ENCODE measurements at places on chromosomes 2 and 18.
A peak's percentile ranks its signal among the peaks of the same experiment; 100 is the strongest.

GRCh38 chr2:77629539-77629938 lies 107.4 kb upstream of the LRRTM4 start:
- no peaks in the 10 kb centered on the region for H3K36me3 ChIP-seq
- no peaks in the 10 kb centered on the region for H3K4me1 ChIP-seq
- no peaks in the 10 kb centered on the region for H3K27me3 ChIP-seq
- no peak for ATAC-seq

GRCh38 chr2:54604871-54605270 lies 118.6 kb upstream of the EML6 start:
- H3K4me1 ChIP-seq = peaks cover 66% of the 10 kb centered on the region
- H3K27me3 ChIP-seq = no peaks in the 10 kb centered on the region
- peak overlapping the region; percentile 41 for H3K27ac ChIP-seq
- ATAC-seq = no peak
- H3K4me3 ChIP-seq = peak overlapping the region; percentile 52

DNA sequence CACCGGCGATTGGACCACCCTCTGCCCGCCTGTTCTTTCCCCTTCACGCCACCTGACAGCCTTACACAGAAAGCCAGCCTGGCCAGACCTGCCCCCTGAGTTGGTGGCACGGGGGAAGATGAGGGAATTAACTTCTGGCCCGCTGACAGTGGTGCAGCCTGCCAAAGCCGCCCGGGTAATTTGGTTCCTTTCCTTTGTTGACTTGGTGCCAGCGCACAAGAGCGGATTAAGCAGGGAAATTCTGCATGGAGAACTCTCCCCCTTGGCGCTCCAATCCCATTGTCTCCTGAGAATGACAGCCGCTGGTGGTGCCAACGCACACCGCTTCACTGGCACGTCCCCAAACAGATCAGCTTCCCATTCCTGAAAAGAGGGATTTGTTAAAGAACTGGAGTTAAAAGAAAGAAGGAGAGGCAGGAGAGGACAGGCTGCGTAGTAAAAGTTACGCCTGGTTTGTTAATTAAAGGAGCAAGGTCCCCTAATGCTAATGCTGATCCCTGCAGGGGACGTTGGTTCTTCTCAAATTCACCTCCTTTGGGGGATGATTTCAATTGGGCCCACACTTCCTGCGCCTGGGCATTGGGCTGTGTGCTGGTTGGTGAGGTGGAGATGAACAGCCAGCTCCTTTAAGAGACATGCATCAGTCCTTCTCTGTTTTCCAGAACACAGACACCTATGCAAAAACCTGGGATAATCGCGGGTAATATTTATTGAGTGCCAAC lies 286.8 kb downstream of the MYCN start:
- H3K27ac ChIP-seq = no peak overlapping the region
- no peak overlapping the region for H3K4me3 ChIP-seq
- H3K27me3 ChIP-seq = peaks cover 1% of the 10 kb centered on the region
- no peaks in the 10 kb centered on the region for H3K36me3 ChIP-seq
- no peaks in the 10 kb centered on the region for H3K4me1 ChIP-seq

DNA sequence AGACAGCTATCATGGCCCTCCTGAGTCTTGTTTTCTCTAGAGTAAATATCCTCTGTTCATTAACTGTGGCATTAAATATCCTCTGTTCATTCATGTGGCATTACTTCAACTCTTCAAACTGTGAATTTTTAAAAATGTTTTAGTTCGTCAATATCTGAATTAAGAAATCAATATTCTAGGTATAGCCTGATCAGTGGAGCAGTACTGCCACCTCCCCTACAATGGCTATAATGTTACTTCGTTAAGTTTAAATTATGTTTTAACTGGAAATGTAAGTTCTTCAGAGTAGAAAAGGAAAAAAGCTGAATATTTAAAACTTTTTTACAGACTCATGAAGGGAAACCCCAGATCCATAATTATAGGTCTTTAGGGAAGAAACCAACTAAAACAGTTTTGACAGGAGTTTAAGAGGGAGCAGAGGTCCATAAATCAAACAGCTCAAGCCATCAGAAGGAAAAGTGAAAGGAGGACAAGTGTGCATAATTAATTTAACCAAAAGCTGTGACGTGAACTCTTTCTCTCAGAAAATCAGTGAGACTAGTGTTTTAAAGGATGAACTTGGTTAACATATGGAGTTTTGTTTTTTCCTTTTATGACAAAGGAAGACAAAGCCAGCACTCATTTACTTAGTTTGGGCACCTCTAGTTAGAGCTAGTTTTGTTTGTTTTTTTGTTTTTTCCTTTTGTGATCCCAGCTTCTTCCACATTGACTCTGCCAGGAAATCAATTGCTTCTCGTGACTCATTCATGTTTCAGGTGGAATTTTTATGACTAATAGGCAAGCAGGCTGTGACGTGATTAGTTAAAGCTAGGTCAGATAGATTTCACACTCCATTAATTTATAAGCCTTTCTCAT lies 44.9 kb downstream of the RBBP8 start:
- H3K4me1 ChIP-seq = peaks cover 13% of the 10 kb centered on the region
- H3K27ac ChIP-seq = peak overlapping the region; percentile 93
- ATAC-seq = peak; percentile 91
- H3K4me3 ChIP-seq = peak overlapping the region; percentile 73
- peaks cover 67% of the 10 kb centered on the region for H3K36me3 ChIP-seq
- no peaks in the 10 kb centered on the region for H3K27me3 ChIP-seq

DNA sequence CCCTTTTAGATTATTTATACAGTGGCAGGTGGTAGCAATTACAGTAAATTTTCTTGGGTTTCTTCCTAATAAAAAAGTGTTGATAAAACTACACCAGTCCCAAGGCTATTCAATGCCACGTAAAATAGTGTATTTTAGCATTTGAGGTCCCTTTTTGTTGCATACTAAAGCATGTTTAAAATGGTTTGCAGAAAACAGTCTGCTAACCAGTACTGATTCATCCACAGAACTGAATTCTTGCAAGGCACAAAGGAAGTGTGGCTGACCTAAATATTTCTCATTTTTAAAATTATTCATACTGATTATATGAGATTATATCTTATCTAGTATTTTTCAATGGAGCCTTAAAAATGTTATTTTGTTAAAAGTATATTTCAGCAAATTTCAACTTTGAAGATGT lies 98.1 kb downstream of the SMAD2 start:
- no peak overlapping the region for H3K4me3 ChIP-seq
- H3K4me1 ChIP-seq = peaks cover 4% of the 10 kb centered on the region
- peak overlapping the region; percentile 69 for H3K27ac ChIP-seq
- peaks cover 84% of the 10 kb centered on the region for H3K36me3 ChIP-seq
- no peak for ATAC-seq

DNA sequence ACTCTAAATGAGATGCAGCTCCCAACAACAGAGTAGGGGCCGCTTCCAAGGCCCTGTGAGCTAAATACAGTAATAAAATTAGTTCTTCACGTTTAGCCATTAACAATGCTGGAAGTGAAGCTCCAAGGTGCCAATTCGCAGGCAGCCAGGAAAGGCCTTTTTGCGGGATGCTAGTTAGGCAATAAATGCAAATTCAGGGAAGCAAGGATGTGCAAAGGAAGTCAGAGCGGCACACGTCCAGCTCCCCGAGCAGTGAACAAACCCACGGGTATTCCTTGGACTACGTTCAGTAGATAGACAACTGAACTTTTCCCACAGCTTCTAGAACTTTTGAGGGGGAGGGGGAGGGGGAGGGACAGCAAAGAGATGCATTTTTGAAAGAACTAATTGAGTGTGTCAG lies 6.9 kb downstream of the ZNF516 start:
- no peak overlapping the region for H3K4me3 ChIP-seq
- H3K4me1 ChIP-seq = peaks cover 16% of the 10 kb centered on the region

- peak overlapping the region; percentile 49 for H3K27ac ChIP-seq
- H3K27me3 ChIP-seq = no peaks in the 10 kb centered on the region
- no peak for ATAC-seq
- no peaks in the 10 kb centered on the region for H3K36me3 ChIP-seq
Measured at GRCh38 chr2:158501301-158501700, 44.5 kb downstream of the PKP4 start.

GRCh38 chr2:128455721-128456050 lies 137.0 kb upstream of the HS6ST1 start:
- H3K36me3 ChIP-seq = no peaks in the 10 kb centered on the region
- H3K27me3 ChIP-seq = peaks cover 15% of the 10 kb centered on the region
- no peak overlapping the region for H3K4me3 ChIP-seq

- H3K4me1 ChIP-seq = peaks cover 12% of the 10 kb centered on the region
- H3K4me3 ChIP-seq = no peak overlapping the region
- H3K36me3 ChIP-seq = no peaks in the 10 kb centered on the region
- H3K27ac ChIP-seq = no peak overlapping the region
Measured at GRCh38 chr2:111665551-111666116, 218.4 kb downstream of the ANAPC1 start.

GRCh38 chr2:97831121-97831520 lies 117.7 kb downstream of the ZAP70 start:
- H3K27ac ChIP-seq = no peak overlapping the region
- H3K27me3 ChIP-seq = no peaks in the 10 kb centered on the region
- H3K4me3 ChIP-seq = no peak overlapping the region
- peaks cover 5% of the 10 kb centered on the region for H3K4me1 ChIP-seq

- H3K27me3 ChIP-seq = no peaks in the 10 kb centered on the region
- H3K27ac ChIP-seq = peak within 1 kb of the TSS; percentile 90
- ATAC-seq = peak; percentile 72
- peak within 1 kb of the TSS; percentile 98 for H3K4me3 ChIP-seq
Measured at GRCh38 chr2:169824373-169825333, at the start of gene METTL5. TSS of gene METTL5 (minus strand) at chr2:169824905. CDS start at chr2:169824597, 308 bp downstream.

DNA sequence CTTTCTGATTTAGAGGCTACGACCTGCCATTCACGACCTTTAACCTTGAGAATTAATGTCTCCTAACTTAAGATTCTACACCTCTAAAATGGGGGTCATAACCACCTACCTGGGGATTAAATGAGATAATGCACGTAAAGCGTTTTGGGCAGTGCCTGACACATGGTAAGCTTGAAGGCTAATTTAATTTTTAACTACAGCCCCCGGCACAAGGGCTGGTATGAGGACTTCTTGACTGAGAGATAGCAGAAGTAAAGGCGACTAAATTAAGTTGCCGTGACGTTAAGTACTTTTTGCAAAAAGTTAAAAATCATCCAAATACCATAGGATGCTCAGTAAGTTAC lies 549 bp downstream of the MRPL35 start:
- H3K27me3 ChIP-seq = no peaks in the 10 kb centered on the region
- ATAC-seq = no peak
- H3K27ac ChIP-seq = peak overlapping the region; percentile 87
- H3K4me3 ChIP-seq = peak overlapping the region; percentile 87

DNA sequence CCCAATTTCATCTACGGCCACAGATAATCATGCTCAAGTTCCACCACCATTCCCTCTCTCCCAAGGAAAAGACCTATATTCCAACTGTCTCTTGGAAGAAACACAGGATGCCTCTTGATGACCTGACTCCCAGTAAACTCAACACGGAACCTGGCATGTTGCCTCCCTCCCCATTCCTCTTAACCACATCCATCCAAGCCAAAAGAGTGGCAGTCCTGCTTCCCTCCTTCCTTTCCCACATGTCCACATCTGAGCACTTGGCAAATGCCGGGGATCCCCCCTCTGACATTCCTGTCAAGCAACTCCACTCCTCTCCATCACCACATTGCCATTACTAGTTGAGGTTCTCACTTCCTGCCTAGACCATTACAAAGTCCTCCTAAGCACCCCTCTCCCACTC lies 49.4 kb downstream of the PID1 start:
- ATAC-seq = no peak
- no peaks in the 10 kb centered on the region for H3K4me1 ChIP-seq
- H3K27ac ChIP-seq = no peak overlapping the region
- no peaks in the 10 kb centered on the region for H3K27me3 ChIP-seq
- no peak overlapping the region for H3K4me3 ChIP-seq
- H3K36me3 ChIP-seq = no peaks in the 10 kb centered on the region

GRCh38 chr18:55351980-55352714 lies 235.8 kb downstream of the TCF4 start:
- H3K4me1 ChIP-seq = no peaks in the 10 kb centered on the region
- no peak overlapping the region for H3K27ac ChIP-seq
- peaks cover 3% of the 10 kb centered on the region for H3K27me3 ChIP-seq
- ATAC-seq = no peak

GRCh38 chr2:240921311-240921994 lies 15.3 kb downstream of the CROCC2 start:
- no peak overlapping the region for H3K4me3 ChIP-seq
- ATAC-seq = peak; percentile 27
- no peaks in the 10 kb centered on the region for H3K36me3 ChIP-seq
- H3K27me3 ChIP-seq = peaks cover 4% of the 10 kb centered on the region
- H3K4me1 ChIP-seq = no peaks in the 10 kb centered on the region
- no peak overlapping the region for H3K27ac ChIP-seq

GRCh38 chr2:199405241-199405640 lies 52.5 kb downstream of the SATB2 start:
- no peak overlapping the region for H3K4me3 ChIP-seq
- no peaks in the 10 kb centered on the region for H3K36me3 ChIP-seq
- no peak overlapping the region for H3K27ac ChIP-seq
- peaks cover 10% of the 10 kb centered on the region for H3K27me3 ChIP-seq
- no peaks in the 10 kb centered on the region for H3K4me1 ChIP-seq

DNA sequence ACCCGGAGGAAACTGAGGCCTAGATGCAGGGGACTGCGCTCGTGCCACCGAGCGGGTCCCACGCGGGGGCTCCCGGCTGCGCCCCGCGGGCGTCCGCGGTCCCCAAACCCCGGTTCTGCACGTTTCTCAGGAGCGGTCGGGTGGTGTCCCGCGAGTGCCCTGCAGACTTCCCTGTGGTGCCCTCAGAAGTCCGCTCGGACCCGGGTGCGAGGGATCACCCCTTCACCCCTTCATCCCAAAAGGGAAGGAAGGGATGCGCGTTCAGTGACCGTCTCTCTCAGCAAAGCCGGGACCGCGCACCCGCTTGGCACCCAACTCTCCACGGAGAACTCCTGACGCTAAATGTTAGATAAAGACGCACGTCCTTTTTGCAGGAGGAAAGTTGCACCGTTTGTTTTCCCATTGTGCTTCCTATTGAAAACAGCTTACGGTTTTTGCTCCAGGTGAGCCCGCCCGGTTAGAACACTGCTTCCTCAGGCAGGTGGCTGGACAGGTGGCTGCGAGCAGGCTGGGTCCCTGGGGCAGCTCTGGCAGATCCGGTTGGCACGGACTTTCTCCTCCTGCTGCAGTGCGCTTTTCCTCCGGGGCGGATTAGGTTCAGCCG lies 779 bp downstream of the DGKD start:
- peak overlapping the region; percentile 87 for H3K4me3 ChIP-seq
- no peak for ATAC-seq

- no peak for ATAC-seq
- peaks cover 7% of the 10 kb centered on the region for H3K4me1 ChIP-seq
- no peak overlapping the region for H3K4me3 ChIP-seq
Measured at GRCh38 chr2:71469403-71470398, 16.3 kb downstream of the DYSF start.

All from activated T-helper 17 cell treated with anti-CD3 and anti-CD28 coated beads, Interleukin-2, amount 50 U/mL, for 72 hours (primary cell).